Adrenal gland (tissue), 19 donors: ENCODE measurements at places on chromosomes 2 and 18. TPM values are rescaled to one million over a fixed set of nuclear protein-coding genes. Genes with fewer than 3 reads are reported as not detected.

The MTA3 gene
- polyA plus RNA-seq = 125 TPM

The PLGLB2 gene
- 13.6 TPM for polyA plus RNA-seq

- peaks cover 9% of the 10 kb centered on the region for H3K4me1 ChIP-seq
- H3K4me3 ChIP-seq = no peak overlapping the region
- no peak overlapping the region for H3K27ac ChIP-seq
- no peaks in the 10 kb centered on the region for H3K36me3 ChIP-seq
- H3K27me3 ChIP-seq = no peaks in the 10 kb centered on the region
- DNase-seq = peak; percentile 15
These were observed 69.7 kb downstream of the ZNF521 start for GRCh38 chr18:25282282-25282681.

DNA sequence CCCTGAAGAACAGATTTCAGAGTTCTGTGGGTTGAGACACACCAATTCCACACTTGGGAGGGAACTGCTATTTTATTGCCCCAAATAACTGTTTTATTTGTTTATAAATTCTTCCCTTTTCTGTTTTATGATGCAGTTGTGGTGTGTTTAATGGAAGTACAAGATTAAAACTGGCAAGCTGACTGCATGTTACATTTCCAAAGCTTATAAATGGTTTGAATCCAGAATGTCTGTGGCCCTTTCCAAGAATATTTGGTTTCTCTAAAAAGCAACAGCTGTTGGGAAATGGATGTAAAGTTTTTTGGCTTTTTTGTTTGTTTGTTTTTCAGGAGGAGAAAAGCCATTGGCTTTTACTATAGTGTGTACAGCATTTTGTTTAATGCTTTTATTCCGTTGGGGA, 234.5 kb downstream of the MTX2 start:
- no peaks in the 10 kb centered on the region for H3K36me3 ChIP-seq
- no peaks in the 10 kb centered on the region for H3K4me1 ChIP-seq
- H3K27me3 ChIP-seq = no peaks in the 10 kb centered on the region
- no peak overlapping the region for H3K27ac ChIP-seq
- no peak overlapping the region for H3K4me3 ChIP-seq
- no peak for DNase-seq

DNA sequence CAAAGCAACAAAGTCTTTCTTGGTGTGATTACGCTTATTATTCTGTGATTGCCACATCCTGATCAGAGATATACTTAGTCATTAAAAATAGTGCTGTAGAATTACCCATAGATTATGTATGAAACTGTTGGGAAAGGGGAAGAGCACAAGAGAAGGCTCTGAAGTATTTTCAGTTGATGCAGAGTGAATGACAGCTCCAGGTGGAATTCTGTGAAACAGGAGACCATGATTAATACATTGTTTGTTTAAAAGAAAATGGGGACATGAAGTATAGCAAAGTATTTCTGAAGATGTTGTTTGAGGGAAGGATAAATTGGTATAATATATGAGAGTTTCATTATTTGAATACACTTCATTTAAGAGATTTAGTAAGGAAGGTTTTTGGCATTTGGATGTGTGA, 307.6 kb upstream of the CDH20 start:
- DNase-seq = no peak
- no peak overlapping the region for H3K27ac ChIP-seq
- no peaks in the 10 kb centered on the region for H3K4me1 ChIP-seq
- no peaks in the 10 kb centered on the region for H3K36me3 ChIP-seq
- H3K27me3 ChIP-seq = no peaks in the 10 kb centered on the region

DNA sequence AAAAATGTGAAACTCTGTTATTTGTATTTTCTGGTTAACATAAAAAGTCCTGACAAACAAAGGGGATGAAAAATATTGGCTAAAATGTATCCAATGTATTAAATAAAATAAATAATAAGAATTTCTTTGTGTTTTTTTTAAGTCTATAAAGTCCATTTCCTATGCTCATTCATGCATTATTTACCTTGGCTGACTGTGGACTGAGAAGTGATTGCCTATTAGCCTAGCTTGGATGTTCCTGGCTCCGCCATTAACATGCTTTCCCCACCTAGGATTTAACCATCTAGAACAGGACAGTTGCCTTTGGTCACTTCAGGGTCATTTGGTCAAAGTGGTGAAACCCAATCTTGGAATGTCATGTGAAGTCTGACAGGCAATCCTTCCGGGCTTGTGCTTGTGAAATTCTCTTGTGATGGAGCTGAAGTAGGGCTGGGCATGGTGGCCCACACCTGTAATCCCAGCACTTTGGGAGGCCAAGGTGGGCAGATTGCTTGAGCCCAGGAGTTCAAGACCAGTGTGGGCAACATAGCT, 60.4 kb upstream of the TANC1 start:
- H3K36me3 ChIP-seq = no peaks in the 10 kb centered on the region
- no peaks in the 10 kb centered on the region for H3K4me1 ChIP-seq
- no peaks in the 10 kb centered on the region for H3K27me3 ChIP-seq
- no peak for DNase-seq
- no peak overlapping the region for H3K4me3 ChIP-seq
